Neural crest cell (in vitro differentiated cells): ENCODE measurements at places on chromosomes 4 and X. TPM values are rescaled to one million over a fixed set of nuclear protein-coding genes. Genes with fewer than 3 reads are reported as not detected.
A peak's percentile ranks its signal among the peaks of the same experiment; 100 is the strongest.

The NAP1L3 gene
- 34.5 and 34.6 TPM in 2 replicates for total RNA-seq

GRCh38 chrX:14027511-14028019, 2.1 kb downstream of the GEMIN8 start:
- no peaks in the 10 kb centered on the region for H3K36me3 ChIP-seq
- H3K27ac ChIP-seq, result peak overlapping the region; percentile 41
- H3K4me1 ChIP-seq, result peaks cover 43% of the 10 kb centered on the region
- H3K27me3 ChIP-seq, result no peaks in the 10 kb centered on the region

- no peaks in the 10 kb centered on the region for H3K27me3 ChIP-seq
- no peak overlapping the region for H3K4me3 ChIP-seq
- peak overlapping the region; percentile 73 for H3K27ac ChIP-seq
- H3K36me3 ChIP-seq, result no peaks in the 10 kb centered on the region
- H3K4me1 ChIP-seq, result peaks cover 18% of the 10 kb centered on the region
- DNase-seq, result no peak
Observed at GRCh38 chr4:13783800-13784411, 156.4 kb upstream of the BOD1L1 start.

- peak; percentile 34 for DNase-seq
- peak overlapping the region; percentile 78 for H3K4me3 ChIP-seq
- peaks cover 14% of the 10 kb centered on the region for H3K4me1 ChIP-seq
- H3K27ac ChIP-seq, result peak overlapping the region; percentile 21
- peaks cover 8% of the 10 kb centered on the region for H3K36me3 ChIP-seq
Observed at GRCh38 chrX:1481636-1482529, 29.2 kb upstream of the ASMTL start.

DNA sequence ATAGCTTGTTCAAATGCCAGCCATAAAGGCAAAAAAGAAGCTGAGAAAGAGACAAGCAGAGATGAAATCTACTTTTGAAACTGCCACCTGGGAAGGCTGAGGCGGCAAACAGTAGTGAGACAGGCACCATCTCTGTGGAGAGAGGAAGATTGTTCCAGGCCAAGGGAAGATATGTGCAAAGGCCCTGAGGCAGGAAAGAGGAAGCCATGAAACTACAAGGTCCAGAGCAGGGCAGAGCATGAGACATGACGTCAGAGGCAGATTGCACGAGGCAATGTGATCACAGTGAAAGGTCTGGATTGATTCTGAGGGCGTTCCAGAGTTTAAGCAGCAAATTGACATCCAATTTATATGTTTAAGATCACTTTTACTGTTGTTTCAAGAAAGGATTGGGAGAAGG, 226.1 kb downstream of the QDPR start:
- H3K4me1 ChIP-seq, result no peaks in the 10 kb centered on the region
- no peaks in the 10 kb centered on the region for H3K36me3 ChIP-seq
- DNase-seq, result no peak
- H3K27me3 ChIP-seq, result no peaks in the 10 kb centered on the region
- no peak overlapping the region for H3K27ac ChIP-seq
- no peak overlapping the region for H3K4me3 ChIP-seq

The MAGEA6 gene
- total RNA-seq, result not detected in 2 replicates

DNA sequence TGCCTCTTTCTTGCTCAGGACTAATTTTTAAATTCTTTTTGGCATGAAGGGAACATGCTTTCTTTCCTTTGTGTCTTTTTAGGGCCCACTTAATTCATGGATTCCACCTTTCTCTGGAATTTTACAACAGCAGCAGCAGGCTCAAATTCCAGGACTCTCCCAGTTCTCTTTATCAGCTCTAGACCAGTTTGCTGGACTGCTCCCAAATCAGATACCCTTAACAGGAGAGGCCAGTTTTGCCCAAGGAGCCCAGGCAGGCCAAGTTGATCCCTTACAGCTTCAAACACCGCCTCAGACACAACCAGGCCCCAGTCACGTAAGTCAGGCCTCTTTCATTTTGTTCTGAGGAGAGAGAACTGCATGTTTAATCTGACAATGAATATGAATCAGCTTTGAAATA, 2.3 kb downstream of the ODAM start:
- H3K4me1 ChIP-seq, result no peaks in the 10 kb centered on the region
- no peak overlapping the region for H3K27ac ChIP-seq
- H3K4me3 ChIP-seq, result no peak overlapping the region
- H3K36me3 ChIP-seq, result no peaks in the 10 kb centered on the region
- DNase-seq, result no peak

DNA sequence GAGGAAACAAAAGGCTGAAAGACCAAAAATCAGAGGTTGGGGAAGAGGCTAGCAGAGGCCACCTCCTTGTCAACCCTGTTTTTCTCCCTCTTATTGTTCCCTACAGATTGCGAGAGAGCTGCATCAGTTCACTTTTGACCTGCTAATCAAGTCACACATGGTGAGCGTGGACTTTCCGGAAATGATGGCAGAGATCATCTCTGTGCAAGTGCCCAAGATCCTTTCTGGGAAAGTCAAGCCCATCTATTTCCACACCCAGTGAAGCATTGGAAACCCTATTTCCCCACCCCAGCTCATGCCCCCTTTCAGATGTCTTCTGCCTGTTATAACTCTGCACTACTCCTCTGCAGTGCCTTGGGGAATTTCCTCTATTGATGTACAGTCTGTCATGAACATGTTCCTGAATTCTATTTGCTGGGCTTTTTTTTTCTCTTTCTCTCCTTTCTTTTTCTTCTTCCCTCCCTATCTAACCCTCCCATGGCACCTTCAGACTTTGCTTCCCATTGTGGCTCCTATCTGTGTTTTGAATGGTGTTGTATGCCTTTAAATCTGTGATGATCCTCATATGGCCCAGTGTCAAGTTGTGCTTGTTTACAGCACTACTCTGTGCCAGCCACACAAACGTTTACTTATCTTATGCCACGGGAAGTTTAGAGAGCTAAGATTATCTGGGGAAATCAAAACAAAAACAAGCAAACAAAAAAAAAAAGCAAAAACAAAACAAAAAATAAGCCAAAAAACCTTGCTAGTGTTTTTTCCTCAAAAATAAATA, 179.9 kb downstream of the AR start:
- no peak for DNase-seq
- H3K36me3 ChIP-seq, result peaks cover 39% of the 10 kb centered on the region
- H3K4me1 ChIP-seq, result no peaks in the 10 kb centered on the region
- no peak overlapping the region for H3K4me3 ChIP-seq

- no peak overlapping the region for H3K27ac ChIP-seq
- peaks cover 38% of the 10 kb centered on the region for H3K4me1 ChIP-seq
- DNase-seq, result no peak
- H3K4me3 ChIP-seq, result peak overlapping the region; percentile 35
- H3K36me3 ChIP-seq, result no peaks in the 10 kb centered on the region
- peaks cover 23% of the 10 kb centered on the region for H3K27me3 ChIP-seq
Observed at GRCh38 chr4:3771164-3771809, 5.1 kb downstream of the ADRA2C start.

DNA sequence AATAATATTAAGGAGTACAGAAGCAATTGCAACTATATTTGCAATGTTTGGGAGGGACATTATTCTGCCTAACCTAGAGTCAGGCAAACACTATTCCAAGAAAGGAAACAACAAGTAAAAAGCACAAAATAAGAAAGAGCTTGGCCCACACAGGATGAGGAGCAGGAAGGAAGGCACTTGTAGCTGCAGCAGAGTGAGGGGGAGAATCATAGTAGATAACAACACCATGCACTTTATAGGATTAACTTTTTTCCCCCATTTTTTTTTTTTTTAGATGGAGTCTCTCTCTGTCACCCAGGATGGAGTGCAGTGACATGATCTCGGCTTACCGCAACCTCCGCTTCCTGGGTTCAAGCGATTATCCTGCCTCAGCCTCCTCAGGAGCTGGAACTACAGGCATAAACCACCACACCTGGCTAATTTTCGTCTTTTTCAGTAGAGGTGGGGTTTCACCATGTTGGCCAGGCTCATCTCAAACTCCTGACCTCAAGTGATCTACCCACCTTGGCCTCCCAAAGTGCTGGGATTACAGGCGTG, 10.3 kb upstream of the JCHAIN start:
- H3K4me3 ChIP-seq, result no peak overlapping the region
- no peaks in the 10 kb centered on the region for H3K36me3 ChIP-seq
- H3K27ac ChIP-seq, result no peak overlapping the region

- no peak overlapping the region for H3K27ac ChIP-seq
- no peaks in the 10 kb centered on the region for H3K27me3 ChIP-seq
- no peak overlapping the region for H3K4me3 ChIP-seq
- no peaks in the 10 kb centered on the region for H3K36me3 ChIP-seq
Observed at GRCh38 chr4:31947101-31947500, 1226.9 kb downstream of the PCDH7 start.

DNA sequence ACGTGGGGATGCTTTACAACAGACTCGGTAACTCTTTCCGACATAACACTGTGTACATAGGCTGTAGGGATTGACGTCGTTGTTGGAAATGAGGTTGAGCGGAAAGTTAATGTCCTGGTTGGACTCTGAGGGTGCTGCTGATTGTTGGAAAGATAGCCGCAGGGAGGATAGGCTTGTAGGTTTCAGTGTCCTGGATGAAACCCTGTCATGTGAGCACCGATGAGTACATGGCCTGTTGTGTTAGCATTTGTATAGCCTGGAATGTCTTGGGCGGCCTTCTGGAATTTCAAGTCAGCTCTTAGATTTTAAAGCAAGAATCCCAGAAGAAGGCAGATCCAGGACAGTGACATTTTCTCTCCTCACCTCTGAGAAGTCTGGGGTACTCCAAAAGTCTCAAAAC, 63.3 kb downstream of the TBC1D14 start:
- no peak for DNase-seq
- H3K27ac ChIP-seq, result no peak overlapping the region
- H3K27me3 ChIP-seq, result no peaks in the 10 kb centered on the region
- no peak overlapping the region for H3K4me3 ChIP-seq
- peaks cover 12% of the 10 kb centered on the region for H3K4me1 ChIP-seq
- peaks cover 11% of the 10 kb centered on the region for H3K36me3 ChIP-seq

GRCh38 chr4:125594056-125594602, 279.4 kb downstream of the FAT4 start:
- H3K36me3 ChIP-seq, result no peaks in the 10 kb centered on the region
- peaks cover 23% of the 10 kb centered on the region for H3K4me1 ChIP-seq
- H3K27me3 ChIP-seq, result no peaks in the 10 kb centered on the region
- no peak for DNase-seq
- H3K27ac ChIP-seq, result peak overlapping the region; percentile 93

The FGB gene
- not detected in 2 replicates for total RNA-seq

DNA sequence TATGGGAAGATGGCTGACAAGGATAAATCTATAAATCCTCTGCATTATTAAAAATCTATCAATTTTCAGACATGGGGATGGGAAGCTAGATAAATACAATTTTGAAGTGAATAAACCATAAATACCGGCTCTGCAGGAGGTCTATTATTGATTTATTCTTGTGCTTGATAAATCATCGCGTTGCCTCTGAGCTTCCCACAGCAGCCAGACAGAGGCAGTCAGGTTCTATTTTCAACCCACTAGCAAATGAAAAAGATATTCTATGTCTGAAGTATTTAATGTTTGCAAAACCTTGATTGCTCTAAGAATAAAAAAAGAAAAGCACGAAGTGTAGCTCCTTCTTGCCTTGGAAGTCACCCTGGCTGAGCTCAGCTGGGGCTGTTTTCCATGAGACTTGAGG, 216.2 kb downstream of the DHRSX start:
- DNase-seq, result no peak
- H3K27me3 ChIP-seq, result peaks cover 16% of the 10 kb centered on the region
- H3K4me1 ChIP-seq, result no peaks in the 10 kb centered on the region
- no peak overlapping the region for H3K4me3 ChIP-seq
- peaks cover 42% of the 10 kb centered on the region for H3K36me3 ChIP-seq

The HPRT1 gene
- total RNA-seq, result 20.3 and 26.6 TPM in 2 replicates

The SMR3B gene
- total RNA-seq, result not detected in 2 replicates

GRCh38 chrX:115378471-115378870, 89.0 kb downstream of the LUZP4 start:
- H3K27ac ChIP-seq, result no peak overlapping the region
- no peak for DNase-seq
- H3K27me3 ChIP-seq, result no peaks in the 10 kb centered on the region
- H3K4me1 ChIP-seq, result peaks cover 29% of the 10 kb centered on the region

GRCh38 chr4:16890651-16891050, 7.8 kb downstream of the LDB2 start:
- DNase-seq, result no peak
- peaks cover under 1% of the 10 kb centered on the region for H3K36me3 ChIP-seq
- H3K27me3 ChIP-seq, result no peaks in the 10 kb centered on the region
- H3K27ac ChIP-seq, result no peak overlapping the region
- no peak overlapping the region for H3K4me3 ChIP-seq
- H3K4me1 ChIP-seq, result peaks cover 23% of the 10 kb centered on the region

The HAND2 gene
- total RNA-seq, result not detected in 2 replicates

The SRPX2 gene
- 0.30 and 0.35 TPM in 2 replicates for total RNA-seq

The NALF2 gene
- total RNA-seq, result 4.9 and 5.7 TPM in 2 replicates

- no peaks in the 10 kb centered on the region for H3K27me3 ChIP-seq
- H3K4me1 ChIP-seq, result no peaks in the 10 kb centered on the region
- H3K36me3 ChIP-seq, result peaks cover 24% of the 10 kb centered on the region
- DNase-seq, result no peak
- H3K4me3 ChIP-seq, result no peak overlapping the region
Observed at GRCh38 chr4:839675-840443, 13.9 kb upstream of the CPLX1 start.

The SLITRK2 gene
- 8.3 and 8.8 TPM in 2 replicates for total RNA-seq

GRCh38 chrX:106007815-106008214, 30.7 kb downstream of the SERPINA7 start:
- H3K36me3 ChIP-seq, result peaks cover 3% of the 10 kb centered on the region
- no peaks in the 10 kb centered on the region for H3K27me3 ChIP-seq
- H3K4me1 ChIP-seq, result no peaks in the 10 kb centered on the region
- H3K27ac ChIP-seq, result no peak overlapping the region
- no peak overlapping the region for H3K4me3 ChIP-seq

DNA sequence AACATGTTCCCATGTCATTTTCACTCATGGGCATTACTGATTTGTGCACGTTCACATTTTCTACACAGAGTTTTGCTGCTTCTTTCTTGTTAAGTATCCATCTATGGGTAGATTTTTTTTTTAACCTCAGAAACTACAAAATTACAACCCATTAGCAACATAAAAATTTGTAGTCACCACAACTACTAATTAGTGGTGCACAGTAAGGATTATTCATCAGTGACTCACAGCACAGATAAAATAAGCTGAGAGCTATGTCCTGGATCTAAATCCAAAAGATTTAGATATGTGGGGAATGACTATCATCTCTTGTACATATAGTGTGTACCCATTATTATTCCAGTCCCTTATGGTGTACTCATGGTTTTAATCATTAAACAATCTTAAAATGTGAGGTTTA, 19.7 kb upstream of the AMELX start:
- H3K4me1 ChIP-seq, result no peaks in the 10 kb centered on the region
- no peaks in the 10 kb centered on the region for H3K36me3 ChIP-seq
- no peak overlapping the region for H3K4me3 ChIP-seq
- no peak overlapping the region for H3K27ac ChIP-seq

The TREX2 gene
- total RNA-seq, result 0.77 and 1.6 TPM in 2 replicates

DNA sequence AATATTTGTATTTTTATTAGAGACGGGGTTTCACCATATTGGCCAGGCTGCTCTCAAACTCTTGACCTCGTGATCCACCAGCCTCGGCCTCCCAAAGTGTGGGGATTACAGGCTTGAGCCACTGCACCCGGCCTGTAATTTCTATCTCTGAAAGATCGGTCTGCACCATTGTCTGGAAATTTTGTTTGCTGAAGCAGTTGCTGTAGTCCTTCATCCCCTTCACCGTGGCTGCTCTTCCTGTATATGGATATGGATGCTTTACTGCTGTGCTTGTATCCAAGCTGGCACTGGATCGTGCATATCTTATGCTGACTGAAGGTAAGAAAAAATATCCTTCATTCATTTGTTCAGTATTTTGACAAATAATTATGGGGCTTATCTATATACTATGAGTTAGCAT, 338.4 kb upstream of the GNPDA2 start:
- no peak overlapping the region for H3K27ac ChIP-seq
- no peaks in the 10 kb centered on the region for H3K4me1 ChIP-seq
- no peak for DNase-seq
- no peaks in the 10 kb centered on the region for H3K36me3 ChIP-seq
- no peaks in the 10 kb centered on the region for H3K27me3 ChIP-seq
- H3K4me3 ChIP-seq, result no peak overlapping the region
